Left ventricle myocardium inferior (tissue), 1 donor: ENCODE measurements at places on chromosomes 2 and 18.

- no peaks in the 10 kb centered on the region for H3K36me3 ChIP-seq
- DNase-seq: no peak
- no peak overlapping the region for H3K27ac ChIP-seq
- H3K4me1 ChIP-seq: peaks cover 3% of the 10 kb centered on the region
Observed at GRCh38 chr2:121076498-121076820, 208.5 kb downstream of the TFCP2L1 start.

GRCh38 chr18:45449418-45450227 lies 165.7 kb upstream of the SLC14A2 start:
- H3K4me3 ChIP-seq: no peak overlapping the region
- DNase-seq: peak; percentile 58
- peaks cover 4% of the 10 kb centered on the region for H3K4me1 ChIP-seq
- no peaks in the 10 kb centered on the region for H3K36me3 ChIP-seq
- H3K27ac ChIP-seq: peak overlapping the region; percentile 67

DNA sequence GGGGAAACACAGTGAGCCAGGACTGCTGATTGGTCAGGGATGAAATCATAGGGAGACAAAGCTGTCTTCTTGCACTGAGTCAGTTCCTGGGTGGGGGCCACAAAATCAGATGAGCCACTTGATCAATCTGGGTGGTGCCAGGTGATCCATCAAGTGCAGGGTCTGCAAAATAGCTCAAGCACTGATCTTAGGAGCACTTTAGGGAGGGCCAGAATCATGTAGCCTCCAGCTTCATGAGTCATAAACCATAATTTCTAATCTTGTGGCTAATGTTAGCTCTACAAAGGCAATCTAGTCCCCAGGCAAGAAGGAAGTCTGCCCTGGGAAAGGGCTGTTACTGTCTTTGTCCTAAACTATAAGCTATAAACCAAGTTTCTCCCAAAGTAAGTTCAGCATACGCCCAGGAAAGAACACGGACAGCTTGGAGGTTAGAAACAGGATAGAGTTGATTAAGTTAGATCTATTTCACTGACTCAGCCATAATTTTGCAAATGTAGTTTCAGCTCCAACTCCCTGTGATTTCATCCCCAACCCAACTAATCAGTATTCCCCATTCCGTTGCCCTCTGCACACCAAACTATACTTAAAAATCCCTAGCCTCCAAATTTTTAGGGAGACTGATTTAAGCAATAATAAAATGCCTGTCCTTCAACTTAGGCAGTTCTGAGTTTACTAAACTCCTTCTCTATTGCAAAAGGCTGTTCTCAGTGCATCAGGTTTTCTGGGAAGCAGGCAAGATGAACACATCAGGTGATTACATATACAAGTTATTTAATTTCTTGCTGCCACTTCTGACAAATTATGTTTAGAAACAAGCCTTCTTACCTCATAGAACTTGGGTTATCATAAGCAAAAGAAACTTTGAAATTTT lies 226.9 kb upstream of the SPOPL start:
- H3K27ac ChIP-seq: no peak overlapping the region
- no peak overlapping the region for H3K4me3 ChIP-seq
- no peaks in the 10 kb centered on the region for H3K27me3 ChIP-seq

GRCh38 chr2:176035013-176035691 lies 33.1 kb upstream of the LNPK start:
- peak overlapping the region; percentile 55 for H3K27ac ChIP-seq
- peaks cover 11% of the 10 kb centered on the region for H3K27me3 ChIP-seq
- H3K4me3 ChIP-seq: no peak overlapping the region

DNA sequence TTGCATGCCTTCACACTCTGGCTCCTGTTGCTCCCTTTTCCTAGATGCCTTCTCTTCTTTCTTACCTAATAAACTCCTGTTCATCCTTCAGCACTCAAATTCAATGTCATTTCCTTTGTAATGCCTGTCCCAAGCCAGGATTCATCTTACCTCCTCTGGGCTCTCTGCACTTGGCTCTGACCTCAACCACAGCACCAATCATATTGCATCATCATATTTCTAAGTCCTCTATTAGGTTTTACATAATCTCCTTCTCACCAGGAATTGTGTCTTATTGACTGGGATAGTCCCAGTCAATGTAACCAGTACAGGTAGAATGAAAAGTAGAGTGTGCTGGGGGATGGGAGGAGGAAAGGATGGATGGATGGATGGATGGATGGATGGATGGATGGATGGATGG lies 187.1 kb downstream of the NRP2 start:
- H3K4me3 ChIP-seq: no peak overlapping the region
- no peak overlapping the region for H3K27ac ChIP-seq
- DNase-seq: no peak
- peaks cover 4% of the 10 kb centered on the region for H3K4me1 ChIP-seq
- H3K27me3 ChIP-seq: no peaks in the 10 kb centered on the region
- H3K36me3 ChIP-seq: no peaks in the 10 kb centered on the region

GRCh38 chr2:173079141-173079540 lies 3.5 kb downstream of the MAP3K20 start:
- DNase-seq: no peak
- peaks cover 73% of the 10 kb centered on the region for H3K4me1 ChIP-seq
- H3K36me3 ChIP-seq: no peaks in the 10 kb centered on the region
- no peaks in the 10 kb centered on the region for H3K27me3 ChIP-seq
- peak overlapping the region; percentile 88 for H3K4me3 ChIP-seq

DNA sequence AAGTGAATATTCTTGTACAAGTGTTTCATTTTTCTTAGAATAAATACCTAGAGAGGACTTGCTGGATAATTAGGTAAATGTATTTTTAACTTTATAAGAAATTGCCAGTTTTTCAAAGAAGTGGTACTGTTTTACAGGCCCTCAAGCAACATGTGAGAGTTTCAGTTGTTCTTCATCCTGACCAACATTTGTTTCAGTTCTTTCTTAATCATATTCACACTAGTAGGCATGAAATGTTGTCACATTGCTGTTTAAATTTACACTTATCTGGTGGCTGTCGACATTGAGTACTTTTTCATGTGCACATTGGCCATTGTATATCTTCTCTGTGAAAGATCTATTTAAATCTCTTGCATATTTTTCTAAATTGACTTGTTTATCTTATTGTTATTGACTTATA lies 178.1 kb downstream of the ACOXL start:
- no peaks in the 10 kb centered on the region for H3K36me3 ChIP-seq
- no peak for DNase-seq
- H3K27ac ChIP-seq: no peak overlapping the region

- no peaks in the 10 kb centered on the region for H3K36me3 ChIP-seq
- H3K27ac ChIP-seq: no peak overlapping the region
- peaks cover 15% of the 10 kb centered on the region for H3K27me3 ChIP-seq
- no peak overlapping the region for H3K4me3 ChIP-seq
- DNase-seq: no peak
Observed at GRCh38 chr2:128038411-128038810, 10.6 kb upstream of the SAP130 start.

DNA sequence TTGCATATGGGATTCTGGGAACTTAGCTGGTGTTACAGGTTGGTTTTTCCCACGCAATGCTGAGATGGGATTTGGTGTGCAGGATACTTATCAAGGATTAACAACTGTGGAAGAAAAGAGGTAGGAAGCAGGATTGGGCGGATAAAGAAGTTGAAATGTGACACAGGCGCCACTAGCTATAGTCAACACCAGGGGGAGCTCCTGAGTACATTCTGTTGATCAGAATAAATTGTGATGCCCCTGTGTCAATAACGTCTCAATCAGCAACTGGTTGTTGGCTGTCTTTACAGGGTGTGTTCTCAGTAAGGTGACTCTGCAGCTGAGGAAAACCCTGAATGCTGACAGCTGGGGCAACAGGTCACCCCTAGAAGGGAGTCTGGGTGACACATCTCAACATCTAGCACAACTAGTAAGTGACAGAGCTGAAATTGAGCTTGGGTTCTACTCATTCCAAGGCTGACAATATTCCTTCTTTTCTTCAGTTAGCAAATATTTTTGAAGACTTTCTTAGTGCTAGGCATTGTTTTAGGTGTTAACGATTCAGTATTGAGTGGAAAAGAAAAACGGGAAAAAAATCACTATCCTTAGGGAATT lies 143.0 kb downstream of the ARL6IP6 start:
- no peaks in the 10 kb centered on the region for H3K36me3 ChIP-seq
- H3K4me3 ChIP-seq: no peak overlapping the region
- no peaks in the 10 kb centered on the region for H3K27me3 ChIP-seq
- no peak for DNase-seq
- H3K27ac ChIP-seq: no peak overlapping the region

DNA sequence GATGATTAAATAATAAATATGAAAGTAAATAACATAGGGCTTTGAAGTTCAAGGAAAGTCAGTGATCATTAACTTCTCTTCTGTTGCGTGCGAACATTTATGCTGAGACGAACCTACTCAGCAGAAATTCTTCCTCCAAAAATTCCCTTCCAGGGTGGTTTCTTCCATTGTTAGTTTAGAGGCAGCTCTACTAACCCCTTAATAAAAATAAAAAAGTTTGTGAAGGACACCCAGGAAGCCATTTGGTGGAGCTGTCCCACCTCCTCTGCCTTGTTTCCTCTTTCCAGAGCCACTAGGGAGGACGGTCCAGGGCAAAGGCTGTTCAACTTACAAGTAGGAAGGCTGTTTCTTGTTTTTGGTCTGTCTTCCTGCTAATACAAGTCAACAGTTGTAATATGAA lies 2.1 kb upstream of the SMAD2 start:
- H3K36me3 ChIP-seq: no peaks in the 10 kb centered on the region
- H3K4me1 ChIP-seq: peaks cover 37% of the 10 kb centered on the region
- H3K27ac ChIP-seq: no peak overlapping the region

DNA sequence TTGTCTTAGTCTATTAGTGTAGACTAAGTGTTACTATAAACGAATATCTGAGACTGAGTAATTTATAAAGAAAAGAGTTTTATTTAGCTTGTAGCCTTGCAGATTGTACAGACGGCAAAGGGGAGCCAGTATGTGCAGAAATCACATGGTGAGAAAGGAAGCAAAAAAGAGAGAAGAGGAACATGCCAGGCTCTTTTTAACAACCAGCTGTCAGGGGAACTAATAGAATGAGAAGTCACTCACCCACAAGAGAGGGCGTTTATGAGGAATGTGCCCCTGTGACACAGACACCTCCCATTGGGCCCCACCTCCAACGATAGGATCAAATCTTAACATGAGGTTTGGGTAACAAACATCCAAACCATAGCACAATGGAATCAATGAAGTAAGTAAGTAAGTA lies 20.6 kb upstream of the ZNF804A start:
- no peak overlapping the region for H3K27ac ChIP-seq
- no peak overlapping the region for H3K4me3 ChIP-seq
- H3K4me1 ChIP-seq: no peaks in the 10 kb centered on the region

DNA sequence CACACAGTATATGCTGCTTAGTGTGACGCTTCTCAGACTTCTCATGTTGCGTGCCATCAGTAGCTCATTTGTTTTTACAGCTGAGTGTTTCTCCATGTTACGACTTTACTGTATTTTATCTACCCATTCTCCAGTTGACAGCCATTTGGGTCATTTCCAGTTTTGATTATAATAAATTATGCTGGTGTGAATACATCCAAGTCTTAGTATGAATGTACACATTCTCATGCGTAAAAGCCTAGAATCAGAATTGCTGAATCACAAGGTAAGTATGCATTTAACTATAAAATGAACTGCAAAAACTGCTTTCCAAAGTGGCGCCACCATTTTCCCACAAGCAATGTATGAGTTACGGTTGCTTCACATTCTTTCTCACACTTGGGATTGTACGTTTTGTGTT lies 184.2 kb upstream of the SLC35G4 start:
- H3K4me1 ChIP-seq: no peaks in the 10 kb centered on the region
- H3K36me3 ChIP-seq: no peaks in the 10 kb centered on the region
- H3K27me3 ChIP-seq: peaks cover 4% of the 10 kb centered on the region
- H3K27ac ChIP-seq: no peak overlapping the region

GRCh38 chr2:74764429-74765272 lies 69.3 kb upstream of the HK2 start:
- no peak overlapping the region for H3K27ac ChIP-seq
- peaks cover 15% of the 10 kb centered on the region for H3K4me1 ChIP-seq
- H3K27me3 ChIP-seq: no peaks in the 10 kb centered on the region
- no peak for DNase-seq
- H3K36me3 ChIP-seq: no peaks in the 10 kb centered on the region
